ENCODE measurements at places on chromosomes 3 and 15.

DNA sequence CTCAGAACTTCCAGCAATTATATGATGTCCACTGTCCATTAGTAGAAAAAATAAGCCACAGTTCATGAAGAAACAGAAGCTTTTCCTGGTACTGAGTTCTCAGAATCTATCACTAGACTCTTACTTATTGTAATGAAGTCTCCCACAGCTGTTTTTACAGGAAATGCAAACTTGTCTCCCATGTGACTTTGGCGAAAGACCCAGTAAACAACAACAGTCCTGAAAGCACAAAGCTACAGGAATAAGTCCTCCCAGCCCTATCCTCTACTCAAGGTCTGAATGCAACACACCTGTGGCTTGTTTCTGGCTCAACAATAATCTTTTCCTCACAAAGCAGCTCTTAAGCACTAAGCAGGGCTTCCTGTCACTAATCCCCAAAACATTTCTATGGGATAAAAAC, 55.9 kb downstream of the EOMES start:
- DNase-seq, result no peak

DNA sequence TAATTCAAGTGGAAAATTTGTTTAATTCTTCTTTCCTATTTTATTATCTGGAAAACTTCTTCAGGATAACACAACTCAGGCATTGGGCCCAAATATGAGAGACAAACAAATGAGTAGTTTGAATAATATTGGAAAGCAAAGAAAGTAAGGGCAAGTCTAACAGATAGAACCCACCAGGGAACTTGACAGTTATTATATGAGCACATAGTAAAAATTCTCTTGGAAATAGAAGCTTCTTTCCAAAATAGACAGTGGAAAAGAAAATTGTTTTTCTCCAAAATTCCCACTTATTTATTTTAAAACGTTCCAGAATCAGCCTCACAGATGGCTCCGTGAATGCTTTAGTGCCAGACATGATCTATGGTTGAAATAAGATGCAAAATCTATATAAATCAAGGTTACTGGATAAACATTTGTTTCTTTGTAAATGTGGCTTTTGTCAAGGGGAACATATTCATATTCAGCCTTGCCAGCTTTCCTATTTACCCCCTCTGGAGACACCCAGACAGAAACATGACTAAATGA, 23.9 kb downstream of the LDHAL6B start:
- DNase-seq, result no peak

DNA sequence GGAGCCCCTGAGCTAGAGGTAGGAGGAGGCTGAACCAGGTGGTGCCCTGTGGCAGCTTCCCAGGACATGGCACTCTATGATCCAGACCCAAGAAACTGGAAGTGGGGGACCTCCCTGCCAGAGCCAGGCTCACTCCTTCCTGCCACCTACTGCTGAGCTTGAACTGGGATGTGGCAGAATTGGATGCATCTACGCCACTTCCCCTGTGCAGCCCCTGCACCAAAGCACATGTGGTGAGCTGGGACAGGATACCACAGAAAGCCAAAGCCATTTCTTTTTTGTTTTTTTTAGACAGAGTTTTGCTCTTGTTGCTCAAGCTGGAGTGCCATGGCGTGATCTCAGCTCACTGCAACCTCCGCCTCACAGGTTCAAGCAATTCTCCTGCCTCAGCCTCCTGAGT, 518.0 kb upstream of the PPP2R3A start:
- no peak for DNase-seq

DNA sequence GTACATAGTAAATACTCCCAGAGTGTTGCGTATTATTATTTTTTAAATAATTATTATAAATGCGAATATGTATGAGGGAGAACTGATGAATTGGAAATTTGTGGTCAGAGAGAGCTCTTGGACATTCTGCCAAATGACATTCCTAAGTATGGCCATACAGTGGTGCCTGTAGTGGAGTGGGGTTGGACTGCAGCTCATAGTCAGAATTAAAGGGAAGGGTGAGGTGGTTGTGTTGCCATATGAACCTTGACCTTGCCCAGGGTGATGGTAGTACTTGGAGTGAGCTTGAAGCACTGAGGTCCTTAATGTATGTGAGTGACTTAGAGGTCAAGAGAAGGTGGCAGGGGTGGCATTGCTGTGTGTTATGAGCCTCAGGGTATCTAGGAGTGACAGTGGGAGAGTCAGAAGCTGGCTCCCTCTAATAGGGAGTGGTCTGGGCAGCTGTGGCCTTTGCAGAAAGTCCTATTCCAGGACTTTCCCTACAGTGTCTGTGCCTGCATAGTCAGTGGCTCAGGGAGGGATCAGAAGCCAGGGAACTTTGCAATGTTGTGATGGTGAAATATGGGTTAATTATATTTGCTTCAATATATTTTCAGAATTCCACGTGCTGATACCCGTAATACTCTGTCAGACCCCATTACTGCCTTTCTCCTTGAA, 26.2 kb downstream of the PDE8A start:
- DNase-seq, result no peak

DNA sequence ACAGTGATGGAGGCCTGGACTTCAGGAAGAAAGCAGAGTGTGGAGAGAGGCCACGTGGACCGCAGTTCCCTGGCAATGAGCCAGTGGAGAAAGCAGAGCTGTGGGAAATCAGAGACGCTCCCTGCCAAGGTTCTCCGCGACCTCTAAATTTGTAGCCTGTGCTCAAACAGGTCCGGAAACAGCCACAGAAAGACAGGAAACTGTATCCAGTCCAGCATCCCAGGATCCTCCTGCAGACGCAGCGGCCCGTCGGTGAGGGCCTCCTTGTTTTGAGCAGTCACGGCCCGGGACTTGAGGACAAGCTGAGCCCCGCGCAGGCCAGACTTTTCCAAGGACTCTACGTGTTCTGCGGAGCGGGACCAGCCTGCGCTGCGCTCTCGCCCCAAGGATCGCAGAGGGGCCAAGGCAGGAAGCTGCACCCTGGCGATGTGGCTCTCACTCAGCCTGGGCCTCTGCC, 22.3 kb downstream of the RPSA start:
- peak; percentile 81 for DNase-seq

- no peak for DNase-seq
Measured at GRCh38 chr3:37660782-37661181, 200.9 kb upstream of the CTDSPL start.

DNA sequence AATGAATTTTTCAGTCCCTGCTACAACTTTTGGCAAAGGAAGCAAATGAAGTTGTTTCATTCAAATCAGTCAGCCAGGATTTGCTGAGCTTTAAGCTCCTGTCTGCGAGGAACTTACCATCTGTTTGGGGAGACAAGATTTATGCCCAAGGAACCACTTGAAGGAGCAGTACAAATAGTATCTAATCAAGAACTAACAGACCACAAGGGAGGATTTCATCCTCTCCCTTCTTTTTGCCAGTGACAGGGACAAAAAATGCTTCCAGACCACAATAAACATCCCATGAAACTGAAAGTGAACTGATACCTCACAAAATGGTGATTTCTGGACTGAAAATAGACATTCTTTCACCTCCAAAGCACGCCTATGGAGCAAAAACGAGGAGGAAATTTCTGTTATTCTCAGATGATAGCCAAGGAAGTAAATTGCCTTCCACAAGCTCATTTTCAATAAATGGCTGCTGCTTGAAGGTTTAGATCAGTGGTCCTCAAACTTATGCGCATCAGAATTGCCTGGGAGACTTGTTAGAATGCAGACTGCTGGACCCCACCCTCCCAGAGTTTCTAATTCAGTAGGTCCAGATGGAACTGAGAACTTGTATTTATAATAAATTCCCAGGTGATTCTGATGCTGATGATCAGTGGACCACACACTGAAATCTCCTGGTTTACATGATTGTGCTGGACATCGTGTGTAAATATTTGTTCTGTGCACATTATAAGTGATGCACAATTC, 202.4 kb upstream of the GADL1 start:
- DNase-seq, result no peak

- DNase-seq, result no peak
Measured at GRCh38 chr3:16719426-16719825, 114.2 kb upstream of the DAZL start.

GRCh38 chr3:170703121-170703588, 117.3 kb upstream of the SLC7A14 start:
- no peak for DNase-seq

- DNase-seq, result no peak
Measured at GRCh38 chr3:127037418-127037841, 54.5 kb downstream of the PLXNA1 start.

Measured in NCI-H2029 (cell line).